ENCODE measurements at places on chromosomes 11 and 22.
A peak's percentile ranks its signal among the peaks of the same experiment; 100 is the strongest.

- H3K4me1 ChIP-seq: no peaks in the 10 kb centered on the region
- H3K27ac ChIP-seq: no peak overlapping the region
- DNase-seq: no peak
Observed at GRCh38 chr11:103844327-103845215, 191.9 kb upstream of the DDI1 start.

DNA sequence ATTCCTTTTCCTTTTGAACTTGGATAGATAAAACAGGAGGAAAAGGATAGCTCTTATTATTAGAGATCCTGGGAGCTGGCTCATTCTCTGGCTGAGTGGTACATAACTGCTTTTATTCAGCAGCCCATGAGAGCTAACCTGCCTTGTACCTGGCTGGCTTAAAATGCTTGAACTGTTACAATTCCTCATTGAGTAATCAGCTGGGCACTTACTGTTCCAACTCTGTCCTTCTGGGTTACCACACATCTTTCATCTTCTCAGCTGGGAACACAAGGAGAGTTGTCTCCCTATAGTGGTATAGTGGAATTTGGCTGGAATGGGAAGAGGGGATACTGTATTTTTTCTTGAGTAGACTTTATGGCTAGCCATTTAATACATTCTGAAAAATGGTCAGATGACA is 39.8 kb upstream of the SPTBN2 start:
- no peak for DNase-seq
- no peak overlapping the region for H3K4me3 ChIP-seq
- H3K27ac ChIP-seq: no peak overlapping the region
- no peaks in the 10 kb centered on the region for H3K36me3 ChIP-seq
- no peaks in the 10 kb centered on the region for H3K4me1 ChIP-seq

DNA sequence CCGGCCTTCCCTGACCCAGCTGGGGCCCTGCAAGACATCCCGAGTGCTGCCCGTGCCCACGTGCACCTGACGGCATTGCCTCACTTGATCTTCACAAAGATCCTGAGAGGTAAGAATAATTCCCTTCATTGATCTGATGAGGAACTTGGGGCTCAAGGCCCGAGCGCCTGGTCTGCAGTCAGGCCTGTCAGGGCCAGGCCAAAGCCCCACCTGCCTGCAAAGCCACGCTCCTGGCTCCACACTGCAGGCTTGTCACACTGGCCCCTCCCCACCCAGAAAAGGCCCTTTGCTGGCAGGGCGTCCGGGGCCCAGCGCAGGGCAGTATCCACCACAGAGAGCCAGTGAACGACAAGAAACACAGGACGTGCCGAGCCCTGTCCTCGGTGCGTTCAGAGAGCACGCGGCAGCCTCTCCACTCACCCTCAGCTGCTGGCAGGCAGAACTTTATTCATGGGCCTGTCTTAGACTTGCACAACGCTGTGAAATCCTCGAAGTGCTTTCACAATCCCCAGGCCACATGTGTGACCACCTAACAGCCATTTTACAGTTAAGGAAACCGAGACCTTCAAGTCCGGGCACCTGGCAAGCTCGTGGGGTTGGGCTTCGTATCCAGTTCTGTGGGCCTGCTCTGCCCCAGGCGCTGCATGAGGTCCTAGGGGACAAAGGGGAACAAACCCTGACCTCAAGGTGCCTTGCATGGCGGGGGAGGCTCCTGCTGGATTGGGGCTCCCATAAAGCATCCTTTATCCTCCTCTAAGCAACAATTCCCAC is 14.8 kb downstream of the KIAA0930 start:
- H3K27me3 ChIP-seq: no peaks in the 10 kb centered on the region
- DNase-seq: no peak
- no peaks in the 10 kb centered on the region for H3K36me3 ChIP-seq
- H3K4me1 ChIP-seq: peaks cover 13% of the 10 kb centered on the region
- peak overlapping the region; percentile 26 for H3K27ac ChIP-seq

DNA sequence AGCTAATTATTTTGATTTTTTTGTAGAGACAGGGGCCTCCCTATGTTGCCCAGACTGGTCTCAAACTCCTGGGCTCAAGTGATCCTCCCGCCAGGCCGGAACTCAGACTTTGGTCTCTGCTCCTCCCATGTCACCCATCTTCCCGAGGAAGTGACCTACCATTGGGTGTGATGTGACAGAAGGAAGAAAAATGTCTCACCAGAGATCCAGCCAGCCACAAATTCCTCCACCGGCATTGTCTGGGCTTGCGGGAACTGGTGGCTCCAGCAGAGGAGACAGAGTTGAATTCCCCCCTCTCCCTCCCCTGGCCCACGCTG is 772 bp downstream of the SLC25A45 start:
- peaks cover 50% of the 10 kb centered on the region for H3K4me1 ChIP-seq
- H3K36me3 ChIP-seq: no peaks in the 10 kb centered on the region
- peak overlapping the region; percentile 87 for H3K4me3 ChIP-seq
- no peak for DNase-seq

- no peaks in the 10 kb centered on the region for H3K36me3 ChIP-seq
- no peaks in the 10 kb centered on the region for H3K4me1 ChIP-seq
Observed at GRCh38 chr11:87394924-87395323, 357.2 kb downstream of the TMEM135 start.

GRCh38 chr11:23765682-23766252 is 731.1 kb upstream of the LUZP2 start:
- H3K36me3 ChIP-seq: no peaks in the 10 kb centered on the region
- H3K4me3 ChIP-seq: no peak overlapping the region
- no peaks in the 10 kb centered on the region for H3K4me1 ChIP-seq

- no peaks in the 10 kb centered on the region for H3K36me3 ChIP-seq
- no peak for DNase-seq
- H3K27ac ChIP-seq: no peak overlapping the region
- H3K4me1 ChIP-seq: peaks cover 6% of the 10 kb centered on the region
- no peaks in the 10 kb centered on the region for H3K27me3 ChIP-seq
- no peak overlapping the region for H3K4me3 ChIP-seq
Observed at GRCh38 chr11:1933416-1934334, 13.5 kb upstream of the MRPL23 start.

DNA sequence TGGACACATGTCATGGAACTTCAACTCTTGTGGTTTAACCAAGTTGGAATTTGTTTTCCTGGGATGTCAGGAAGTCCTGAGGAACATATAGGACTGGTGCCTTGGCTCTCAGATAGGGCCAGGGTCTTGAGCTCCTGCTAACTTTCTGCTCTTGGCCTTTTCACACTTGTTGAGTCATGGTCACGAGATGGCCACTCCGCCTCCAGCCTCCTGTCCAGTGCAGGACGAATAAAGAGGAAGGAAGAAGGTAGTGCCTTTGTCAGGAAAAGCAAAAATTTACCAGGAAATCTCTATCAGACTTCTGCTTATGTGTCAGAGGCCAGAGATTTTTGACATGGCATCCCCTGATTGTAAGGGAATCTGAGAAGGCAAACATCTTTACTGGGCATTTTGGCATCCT is 89.1 kb upstream of the ARHGAP20 start:
- no peak overlapping the region for H3K4me3 ChIP-seq
- H3K27me3 ChIP-seq: peaks cover 9% of the 10 kb centered on the region

GRCh38 chr11:35546317-35546716 is 20.9 kb upstream of the PAMR1 start:
- no peaks in the 10 kb centered on the region for H3K36me3 ChIP-seq
- H3K4me1 ChIP-seq: no peaks in the 10 kb centered on the region
- peaks cover 14% of the 10 kb centered on the region for H3K27me3 ChIP-seq
- no peak overlapping the region for H3K27ac ChIP-seq
- DNase-seq: no peak

GRCh38 chr11:44823006-44823405 is 96.2 kb downstream of the TSPAN18 start:
- no peaks in the 10 kb centered on the region for H3K27me3 ChIP-seq
- peak; percentile 22 for DNase-seq
- H3K27ac ChIP-seq: no peak overlapping the region

GRCh38 chr22:24944217-24944937 is 2.1 kb downstream of the LHFPL7 start:
- no peaks in the 10 kb centered on the region for H3K4me1 ChIP-seq
- no peak overlapping the region for H3K4me3 ChIP-seq
- H3K36me3 ChIP-seq: no peaks in the 10 kb centered on the region
- peaks cover 23% of the 10 kb centered on the region for H3K27me3 ChIP-seq
- H3K27ac ChIP-seq: no peak overlapping the region

DNA sequence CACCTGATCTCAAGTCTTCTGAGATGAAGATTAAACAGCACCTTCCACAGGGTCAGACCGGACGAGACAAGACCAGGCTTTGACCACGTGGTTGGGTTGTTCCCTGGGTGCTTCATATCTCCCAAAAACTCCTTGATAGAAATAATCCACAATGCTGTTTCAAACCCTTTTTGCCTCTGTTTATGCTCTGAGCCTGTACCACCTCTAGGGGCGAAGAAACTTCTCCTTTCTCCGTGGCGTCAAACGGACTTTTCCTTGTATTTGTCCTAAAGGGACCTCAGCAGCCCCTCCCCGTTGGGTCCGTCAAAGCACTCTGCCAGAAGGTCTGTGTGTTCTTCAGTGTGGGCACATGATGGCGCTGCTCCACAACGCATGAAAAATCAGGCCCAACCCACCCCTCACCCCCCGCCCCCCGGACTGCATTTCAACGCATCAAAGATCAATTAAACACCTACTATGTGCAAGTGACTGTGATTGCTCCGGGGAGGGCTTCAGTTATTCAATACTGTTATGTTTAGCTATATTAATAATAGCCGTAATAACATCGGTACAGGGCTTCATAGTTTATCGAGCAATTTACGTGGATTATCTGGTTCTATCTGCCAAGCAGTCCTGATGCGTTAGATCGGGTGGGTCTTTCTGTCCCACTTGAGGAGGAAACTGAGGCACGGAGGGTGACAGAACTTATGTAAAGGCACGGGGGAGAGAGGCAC is 17.3 kb upstream of the EIF3D start:
- H3K4me1 ChIP-seq: peaks cover 13% of the 10 kb centered on the region
- no peak overlapping the region for H3K4me3 ChIP-seq
- H3K36me3 ChIP-seq: no peaks in the 10 kb centered on the region

GRCh38 chr11:44982496-44983062 is 31.9 kb upstream of the TP53I11 start:
- no peak for DNase-seq
- H3K4me3 ChIP-seq: no peak overlapping the region
- H3K36me3 ChIP-seq: no peaks in the 10 kb centered on the region
- H3K27me3 ChIP-seq: no peaks in the 10 kb centered on the region

GRCh38 chr22:21628386-21629254 is 1.2 kb downstream of the YDJC start:
- H3K27me3 ChIP-seq: no peaks in the 10 kb centered on the region
- H3K4me1 ChIP-seq: peaks cover 35% of the 10 kb centered on the region
- peak overlapping the region; percentile 90 for H3K4me3 ChIP-seq
- peak overlapping the region; percentile 95 for H3K27ac ChIP-seq

DNA sequence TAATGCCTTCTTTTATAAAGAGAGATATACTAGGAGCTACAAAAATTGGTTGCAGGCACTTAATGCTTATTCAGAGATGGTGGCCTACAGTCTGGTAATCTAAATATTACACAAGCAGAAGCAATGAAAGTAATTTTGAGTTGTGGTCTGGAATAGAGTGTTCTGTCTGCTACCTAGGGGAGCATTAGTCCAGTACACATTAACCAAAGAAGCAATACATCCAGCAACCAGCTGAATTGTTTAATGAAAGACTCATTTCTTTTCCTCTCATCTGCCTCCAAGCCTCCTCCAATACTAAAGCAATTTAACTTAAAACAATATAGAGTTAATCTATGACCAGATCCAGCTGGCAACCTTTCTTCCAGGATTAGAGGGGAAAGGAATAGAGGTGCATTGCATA is 877.1 kb upstream of the CNTN5 start:
- H3K4me1 ChIP-seq: no peaks in the 10 kb centered on the region
- no peak overlapping the region for H3K4me3 ChIP-seq
- no peaks in the 10 kb centered on the region for H3K27me3 ChIP-seq
- no peaks in the 10 kb centered on the region for H3K36me3 ChIP-seq

DNA sequence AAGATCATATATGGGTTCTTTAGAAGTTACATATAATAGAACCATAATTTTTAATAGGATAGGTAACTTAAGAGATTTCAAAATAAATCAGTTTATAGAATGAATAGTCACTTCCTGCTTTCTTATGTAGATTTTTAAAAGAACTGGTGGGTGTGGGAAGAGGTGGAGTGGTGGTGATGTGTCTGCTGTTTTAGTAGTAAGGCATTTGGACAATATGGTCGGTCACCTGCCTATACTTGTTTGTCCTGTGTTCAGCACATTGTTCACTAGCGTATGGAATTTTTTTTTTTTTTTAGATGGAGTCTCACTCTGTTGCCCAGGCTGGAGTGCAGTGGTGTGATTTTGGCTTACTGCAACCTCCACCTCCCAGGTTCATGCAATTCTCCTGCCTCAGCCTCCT is 39.3 kb downstream of the CCDC81 start:
- H3K27ac ChIP-seq: no peak overlapping the region
- H3K4me3 ChIP-seq: no peak overlapping the region

DNA sequence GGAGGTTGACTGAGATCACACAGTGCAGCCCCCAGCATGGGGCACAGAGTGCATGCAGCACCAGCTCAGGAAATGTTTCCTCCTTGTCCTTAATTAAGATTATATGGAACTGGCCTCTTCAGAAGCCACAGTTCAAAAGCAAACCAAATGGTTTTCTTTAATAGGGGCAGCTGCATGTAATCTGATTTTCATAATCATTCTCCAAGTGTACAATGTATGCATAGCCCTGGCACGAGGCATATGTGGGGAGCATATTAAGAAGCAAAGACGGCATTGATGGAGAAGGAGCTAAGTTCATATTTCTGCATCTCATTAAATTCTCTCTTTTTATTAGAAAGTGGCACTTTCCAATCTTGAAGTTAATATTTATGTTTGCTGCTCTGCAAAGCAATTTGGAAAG is 9.9 kb upstream of the PARVB start:
- H3K27ac ChIP-seq: no peak overlapping the region
- no peaks in the 10 kb centered on the region for H3K4me1 ChIP-seq
- no peaks in the 10 kb centered on the region for H3K27me3 ChIP-seq
- peaks cover 5% of the 10 kb centered on the region for H3K36me3 ChIP-seq

DNA sequence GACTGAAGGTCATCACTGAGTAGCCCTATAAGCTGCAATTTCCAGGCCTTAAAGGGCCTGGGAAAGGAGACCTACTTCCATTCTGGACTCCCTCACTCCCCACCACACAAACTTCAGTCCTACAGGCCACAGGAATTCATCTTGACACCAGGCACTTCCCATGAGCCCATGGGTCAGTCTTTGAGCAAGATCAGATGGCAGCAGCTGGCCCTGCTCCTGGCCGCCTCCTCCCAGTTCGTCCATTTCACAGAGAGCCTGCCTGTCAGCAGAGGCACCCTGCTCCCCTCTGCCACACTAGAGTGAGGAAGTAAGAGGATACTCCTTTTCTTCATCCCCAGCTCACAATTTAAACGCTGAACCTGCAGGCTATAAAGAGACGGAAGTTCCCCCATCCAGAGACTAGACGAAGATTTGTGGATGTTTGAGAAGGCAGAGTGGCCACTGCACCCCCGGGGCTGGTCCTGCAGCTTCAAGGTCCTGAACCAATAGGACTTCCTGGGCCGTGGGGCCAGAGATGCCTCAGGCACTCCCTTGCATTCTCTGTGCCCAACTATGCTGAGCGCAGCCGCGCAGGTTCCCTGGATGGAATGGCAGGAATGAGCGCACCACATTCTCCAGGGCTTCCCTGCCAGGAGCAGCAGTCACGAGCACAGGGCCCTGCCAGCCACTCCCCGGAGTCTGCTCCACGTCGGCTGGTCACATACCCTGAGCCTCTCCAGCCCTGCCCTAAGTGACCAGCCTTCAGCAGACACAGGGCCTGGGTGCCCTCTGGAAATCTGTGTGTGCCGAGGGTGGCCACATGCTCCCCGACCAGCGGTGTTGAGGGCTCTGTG is 33.5 kb upstream of the BID start:
- no peaks in the 10 kb centered on the region for H3K36me3 ChIP-seq
- DNase-seq: no peak
- H3K4me3 ChIP-seq: no peak overlapping the region
- no peak overlapping the region for H3K27ac ChIP-seq

GRCh38 chr22:37907036-37907954 is 1.2 kb downstream of the MICALL1 start:
- no peak overlapping the region for H3K27ac ChIP-seq
- H3K36me3 ChIP-seq: peaks cover 3% of the 10 kb centered on the region
- no peak for DNase-seq
- H3K4me1 ChIP-seq: peaks cover 24% of the 10 kb centered on the region
- H3K4me3 ChIP-seq: peak overlapping the region; percentile 74

Measured in activated naive CD8-positive, alpha-beta T cell treated with anti-CD3 and anti-CD28 coated beads for 36 hours (primary cell).